Activated gamma-delta T cell treated with anti-CD3 and anti-CD28 coated beads, Interleukin-2, amount 50 U/mL, for 16 hours (primary cell): ENCODE measurements at places on chromosomes 16 and 17.

DNA sequence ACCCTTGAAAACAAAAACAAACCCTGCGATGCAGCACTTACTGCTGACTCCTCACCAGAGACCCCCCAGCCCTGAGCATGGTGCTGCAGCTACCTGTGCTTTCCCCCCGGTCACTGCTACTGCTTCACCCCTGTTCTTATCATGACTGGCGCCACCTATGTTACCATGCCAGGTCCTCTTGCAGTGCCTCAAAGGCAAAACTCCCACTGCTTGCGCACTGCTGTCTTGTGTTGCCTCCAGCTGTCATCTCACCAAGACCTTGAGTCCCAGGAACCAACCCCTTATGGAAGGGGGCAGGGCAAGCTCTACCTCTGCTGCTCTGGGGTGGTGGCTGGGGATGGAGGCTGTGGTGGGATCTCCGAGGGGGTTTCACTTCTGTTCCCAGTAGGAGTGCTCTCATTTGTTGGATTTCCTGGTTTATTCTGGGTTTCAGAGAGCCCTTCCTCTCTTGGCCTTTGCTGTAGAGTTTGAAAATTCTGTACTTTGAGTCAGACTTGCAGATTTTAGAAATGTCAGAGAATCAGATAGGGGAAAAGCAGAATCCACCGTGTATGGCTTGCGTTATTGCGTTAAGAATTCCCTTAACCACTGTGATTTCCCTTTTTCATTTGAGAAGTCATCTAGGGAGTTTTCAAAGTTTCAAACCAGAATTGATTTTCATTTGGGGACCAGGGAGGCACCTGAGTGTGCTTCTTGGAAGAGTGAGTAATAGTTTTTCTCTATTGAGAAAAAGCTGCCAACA lies 96.6 kb downstream of the SPECC1 start:
- DNase-seq = no peak

- no peak for DNase-seq
These were observed 19.7 kb downstream of the RABEP2 start for GRCh38 chr16:28905229-28905754.

DNA sequence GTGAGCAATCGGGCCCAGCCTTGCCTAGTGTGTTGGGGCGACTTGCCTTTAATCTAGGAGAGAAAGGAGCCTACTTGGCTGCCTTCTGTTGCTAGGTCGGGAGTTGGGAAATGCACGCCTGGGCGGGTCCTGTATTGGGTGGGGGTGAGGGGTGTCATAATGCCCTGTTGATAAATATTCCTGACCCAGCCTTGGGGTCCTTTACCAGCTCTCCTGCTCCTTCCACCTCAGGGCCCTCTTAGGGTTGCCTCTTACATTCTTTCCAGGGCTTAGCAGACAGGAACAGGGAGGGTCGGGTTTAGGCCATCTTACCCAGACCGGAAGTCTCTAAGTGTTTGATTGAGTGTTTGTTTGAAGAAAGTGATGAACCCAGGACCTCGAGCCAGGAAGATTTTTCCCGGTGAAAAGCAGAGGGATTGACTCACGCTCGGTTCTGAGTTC lies 112.9 kb downstream of the SEC14L1 start:
- no peak for DNase-seq

DNA sequence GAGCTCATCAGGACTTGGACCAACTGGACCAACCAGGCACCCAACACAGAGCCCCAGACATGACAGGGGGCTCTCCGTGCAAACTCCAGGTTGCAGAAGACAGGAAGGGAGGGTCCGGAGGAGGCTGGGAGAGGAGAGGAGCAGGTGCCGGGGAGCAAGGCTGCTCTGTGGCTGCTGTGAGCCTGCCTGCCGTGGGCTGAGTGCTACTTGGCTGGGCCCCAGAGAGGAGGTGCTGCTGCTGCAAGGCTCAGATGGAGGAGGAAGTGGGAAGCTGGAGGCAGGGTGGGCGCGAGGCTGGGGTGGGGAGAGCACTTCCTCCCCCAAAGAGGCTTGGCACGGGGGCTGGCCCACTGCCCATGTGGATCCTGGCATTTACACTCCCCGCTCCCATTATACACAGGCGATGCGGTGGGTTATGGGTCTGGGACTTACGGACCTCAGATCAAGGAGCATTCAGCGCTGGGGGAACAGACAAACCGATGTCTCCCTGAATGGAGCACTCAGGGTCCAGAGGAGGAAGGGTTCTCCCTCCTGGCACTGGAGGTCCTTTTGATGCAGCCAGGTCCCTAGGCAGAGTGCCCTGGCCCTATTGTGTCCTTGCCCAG lies 15.9 kb downstream of the EPOP start:
- no peak for DNase-seq

DNA sequence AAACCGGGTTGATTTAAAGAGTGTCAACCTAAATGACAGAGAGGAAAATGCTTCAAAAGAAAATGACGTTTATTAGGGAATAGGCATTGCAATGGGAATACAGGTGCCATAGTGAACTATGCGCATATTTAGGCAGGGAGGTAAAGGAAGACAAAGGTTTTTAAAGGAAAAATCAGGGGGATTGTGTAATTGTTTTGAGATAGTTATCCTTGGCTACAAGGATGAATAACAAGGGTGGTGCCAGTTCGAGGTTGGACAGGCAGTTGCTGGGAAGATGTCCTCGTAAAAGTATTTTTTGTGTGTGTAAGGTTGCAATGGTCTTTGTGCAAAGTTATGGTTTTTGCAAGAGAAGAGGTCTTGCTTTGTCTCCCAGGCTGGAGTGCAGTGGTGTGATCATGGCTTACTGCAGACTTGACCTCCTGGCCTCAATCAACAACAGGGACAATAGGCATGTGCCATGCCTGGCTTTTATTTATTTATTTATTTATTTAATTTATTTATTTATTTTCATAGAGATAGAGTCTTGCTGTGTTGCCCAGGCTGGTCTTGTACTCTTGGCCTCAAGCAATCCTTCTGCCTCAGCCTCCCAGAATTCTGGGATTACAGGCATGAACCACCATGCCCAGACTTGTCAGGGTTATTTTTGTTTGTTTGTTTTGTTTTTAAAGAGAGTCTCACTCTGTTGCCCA lies 63.1 kb downstream of the CACNG3 start:
- no peak for DNase-seq

DNA sequence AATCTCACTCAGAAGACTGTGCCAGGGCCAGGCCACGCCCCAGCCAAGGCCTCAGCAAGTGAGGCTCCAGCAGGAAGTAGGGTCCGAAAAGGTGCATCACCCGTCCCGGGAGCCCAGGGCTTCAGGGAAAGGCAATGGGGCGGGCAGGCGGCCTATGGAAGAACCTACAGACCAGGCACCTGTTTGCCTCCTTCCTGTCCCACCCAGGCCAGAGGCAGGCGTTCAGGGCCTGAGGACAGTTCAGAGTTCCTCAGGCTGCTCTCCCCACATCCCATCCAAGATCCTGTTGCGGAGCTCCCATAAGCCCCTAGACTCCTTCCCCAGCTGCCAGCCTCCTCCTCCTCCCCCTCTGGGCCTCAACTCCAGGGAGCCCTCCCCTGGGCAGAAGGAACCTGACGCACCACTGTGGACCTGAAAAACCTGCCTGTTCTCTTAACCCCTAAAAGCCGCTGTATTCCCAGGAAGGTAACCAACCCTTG lies 2.3 kb downstream of the CLUH start:
- DNase-seq = no peak

DNA sequence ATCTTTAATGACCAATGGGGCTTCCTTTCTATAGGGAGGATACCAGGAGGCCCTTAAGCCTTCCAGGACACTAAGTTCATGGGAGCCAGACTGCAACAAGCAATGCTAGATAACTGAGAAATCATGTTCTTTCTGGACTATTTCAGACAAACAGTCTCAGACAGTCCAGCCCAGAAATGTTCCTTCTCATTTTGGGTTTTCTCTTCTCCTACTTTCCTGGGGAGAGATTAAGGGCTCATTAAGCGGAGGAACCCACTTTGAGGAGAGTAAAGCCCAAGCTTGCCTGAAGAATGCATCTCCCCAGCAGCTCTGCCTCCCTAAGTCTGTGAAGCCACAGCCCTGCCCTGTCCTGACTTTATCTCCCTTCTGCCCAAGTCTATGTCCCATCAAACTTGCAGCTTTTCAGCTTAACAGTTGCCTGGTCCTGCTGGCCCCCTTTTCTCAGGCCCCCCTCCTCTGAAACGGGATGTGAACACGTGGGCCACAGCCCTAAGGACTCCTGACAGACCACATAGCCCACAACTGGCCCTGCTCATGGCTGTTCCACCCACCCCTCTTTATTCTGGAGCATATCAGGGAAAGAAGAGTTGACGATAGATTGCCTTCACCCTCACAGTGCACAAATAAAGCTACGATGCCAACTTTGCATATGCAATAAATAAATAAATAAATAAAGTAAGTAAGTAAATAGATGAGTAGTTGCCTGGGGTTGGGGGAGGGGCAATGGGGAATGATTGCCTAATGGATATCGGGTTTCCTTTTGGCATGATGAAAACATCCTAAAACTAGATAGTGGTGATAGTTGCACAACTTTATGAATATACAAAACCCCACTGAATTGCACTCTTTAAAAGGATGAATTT lies 111.0 kb downstream of the N4BP1 start:
- no peak for DNase-seq

GRCh38 chr17:40910441-40910841 lies 25.4 kb upstream of the KRT20 start:
- DNase-seq = no peak

DNA sequence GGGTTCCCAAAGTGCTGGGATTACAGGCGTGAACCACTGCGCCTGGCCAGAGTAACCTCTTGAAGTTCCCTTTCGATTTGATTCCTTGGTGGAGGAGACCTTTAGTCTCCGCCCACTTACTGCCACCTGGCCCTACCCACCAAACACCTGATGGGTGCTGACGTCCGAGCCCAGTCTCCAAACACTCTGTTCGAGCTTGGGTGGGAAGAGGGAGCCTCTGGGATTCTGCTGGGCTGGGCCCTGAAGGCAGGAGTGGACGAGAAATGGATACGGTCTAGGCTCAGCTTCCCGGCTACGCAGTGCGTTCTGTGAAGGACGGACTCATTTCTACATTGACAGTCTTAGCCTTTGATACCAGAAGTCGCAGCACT lies 870 bp upstream of the ITGA3 start:
- no peak for DNase-seq

GRCh38 chr16:14354561-14355351 lies 275.3 kb downstream of the PARN start:
- DNase-seq = no peak

DNA sequence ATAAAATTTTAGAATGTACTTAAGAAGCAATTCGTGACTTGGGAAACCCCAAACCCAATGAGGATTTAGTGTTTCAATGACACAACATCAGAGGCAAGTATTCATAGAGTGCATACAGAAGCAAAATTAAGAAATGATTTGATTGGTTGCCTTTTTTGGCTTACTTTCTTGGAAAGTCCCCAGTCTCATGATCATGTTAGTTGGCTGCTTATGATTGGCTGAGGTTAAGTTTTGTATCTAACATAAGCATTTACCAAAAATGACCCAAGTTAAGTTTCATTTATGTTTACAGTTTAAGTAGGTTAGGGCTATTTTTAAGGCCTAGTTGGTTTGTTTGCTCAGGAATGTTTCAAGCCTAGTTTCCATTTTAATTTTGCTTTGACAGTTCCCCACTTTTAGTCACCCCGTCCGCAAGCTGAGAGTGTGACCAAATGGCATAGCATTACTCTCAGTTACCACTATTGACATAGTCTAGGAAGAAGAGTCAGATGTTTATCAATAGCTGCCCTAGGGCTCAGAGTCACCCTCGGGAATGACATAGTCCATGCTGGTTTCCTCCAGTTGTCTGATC lies 36.2 kb downstream of the DGKE start:
- no peak for DNase-seq

DNA sequence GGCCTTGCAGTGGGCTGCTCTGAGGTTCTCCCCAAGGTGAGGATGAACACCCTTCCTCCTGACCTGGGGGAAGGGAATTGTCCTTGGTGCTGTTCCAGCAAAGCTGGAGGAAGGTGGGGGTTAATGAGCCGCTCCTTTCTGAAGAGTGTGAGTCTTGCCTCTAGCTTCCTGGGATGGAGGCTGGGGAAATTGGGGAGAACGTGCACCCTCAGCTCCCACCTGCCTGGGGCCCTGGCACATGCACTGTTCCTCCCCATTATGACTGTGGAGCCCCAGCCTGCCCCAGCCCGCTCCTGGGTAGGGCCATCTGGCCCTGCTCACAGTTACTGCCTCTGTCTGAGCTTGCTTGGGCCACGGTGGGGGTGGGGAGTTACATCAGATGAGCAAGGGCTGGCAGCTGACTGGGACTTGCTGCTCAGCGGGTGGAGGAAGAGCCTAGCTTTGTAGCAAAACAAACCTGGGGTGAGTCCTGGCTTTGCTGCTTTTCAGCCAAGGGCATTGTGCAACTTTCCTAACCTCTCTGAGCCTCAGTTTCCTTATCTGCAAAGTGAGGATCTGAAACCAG lies 11.1 kb downstream of the TNS4 start:
- DNase-seq = no peak

GRCh38 chr17:61467416-61468262 lies 15.4 kb downstream of the TBX4 start:
- DNase-seq = no peak
